ENCODE measurements at places on chromosomes 5 and 9.

- DNase-seq: no peak
These were observed 37.0 kb downstream of the SLC38A9 start for GRCh38 chr5:55675119-55675518.

- DNase-seq: no peak
These were observed 329.6 kb downstream of the SLCO4C1 start for GRCh38 chr5:101966476-101966875.

DNA sequence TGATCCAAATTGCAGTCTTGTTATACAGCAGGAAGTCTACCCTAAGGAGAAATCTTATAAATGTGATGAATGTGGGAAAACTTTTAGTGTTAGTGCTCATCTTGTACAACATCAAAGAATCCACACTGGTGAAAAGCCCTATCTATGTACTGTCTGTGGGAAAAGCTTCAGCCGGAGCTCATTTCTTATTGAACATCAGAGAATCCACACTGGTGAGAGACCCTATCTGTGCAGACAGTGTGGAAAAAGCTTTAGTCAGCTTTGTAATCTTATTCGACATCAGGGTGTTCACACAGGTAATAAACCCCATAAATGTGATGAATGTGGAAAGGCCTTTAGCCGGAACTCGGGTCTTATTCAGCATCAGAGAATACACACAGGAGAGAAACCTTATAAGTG is 10.4 kb downstream of the ZNF189 start:
- DNase-seq: no peak

GRCh38 chr5:132381614-132382013 is 12.1 kb downstream of the SLC22A5 start:
- no peak for DNase-seq

GRCh38 chr5:76583163-76584047 is 39.8 kb downstream of the F2RL2 start:
- DNase-seq: no peak

GRCh38 chr5:83711982-83712601 is 8.6 kb downstream of the HAPLN1 start:
- DNase-seq: no peak

GRCh38 chr5:139439013-139439903 is at the start of gene DNAJC18:
TSS of gene DNAJC18 (minus strand) at chr5:139439525. CDS start at chr5:139439445, 80 bp downstream.
- DNase-seq: peak; percentile 77

DNA sequence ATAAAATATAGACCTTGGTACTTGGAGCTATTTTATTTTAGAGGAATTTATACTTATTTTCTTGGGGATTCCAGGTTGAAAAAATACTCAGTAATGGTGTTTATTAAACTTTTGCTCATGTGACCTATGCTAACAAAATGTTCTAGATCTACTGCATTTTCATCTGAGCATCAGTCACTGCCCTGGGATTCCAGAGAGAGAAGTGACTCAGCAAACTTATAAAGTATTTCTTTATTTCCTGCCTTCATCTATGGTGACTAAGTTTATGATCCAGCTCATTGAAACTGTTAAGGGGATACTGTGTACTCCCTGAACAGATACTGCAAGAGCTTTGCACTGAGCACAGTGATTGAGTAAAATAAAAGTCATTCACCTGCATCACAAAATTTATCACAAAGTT is 298.5 kb upstream of the CDH18 start:
- peak; percentile 73 for DNase-seq

DNA sequence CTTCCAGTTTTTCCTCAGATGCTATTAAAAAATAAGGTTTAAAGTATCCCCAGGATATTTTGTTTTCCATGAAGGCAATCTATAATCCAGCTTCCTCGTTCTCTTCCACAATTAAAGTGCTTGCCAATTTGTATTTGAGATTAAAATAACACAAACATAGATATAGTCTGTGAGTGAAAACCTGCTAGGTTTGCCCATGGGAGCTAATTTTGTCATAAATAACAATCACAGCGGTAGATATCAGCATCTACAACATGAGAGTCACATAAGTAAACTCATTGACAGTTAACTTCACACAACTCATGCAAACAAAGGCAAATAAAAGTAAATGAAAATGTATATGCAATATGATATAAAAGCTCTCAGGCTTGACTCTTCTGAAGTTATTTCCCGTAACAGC is 29.2 kb upstream of the RASGRF2 start:
- DNase-seq: no peak

DNA sequence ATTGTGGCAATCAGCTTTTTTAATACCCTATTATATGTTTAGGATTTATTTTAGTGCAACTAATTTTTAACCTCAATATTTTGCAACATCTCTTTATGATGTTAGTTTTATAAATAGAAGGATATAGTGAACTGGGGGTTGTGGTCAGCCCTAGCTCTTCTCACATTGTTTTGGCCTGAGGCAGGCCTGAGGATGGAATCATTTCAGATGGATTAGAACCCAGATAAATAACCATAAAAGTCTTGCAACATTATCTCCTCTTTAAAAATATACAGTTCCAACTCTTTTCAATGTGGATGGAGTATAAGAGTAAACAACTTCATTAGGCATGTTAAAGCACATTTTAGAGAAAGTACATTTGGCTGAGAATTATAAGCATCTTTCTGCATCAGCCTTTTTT is 522.7 kb downstream of the NR2F1-AS1 start:
- DNase-seq: peak; percentile 58

- DNase-seq: no peak
These were observed 42.6 kb downstream of the ADAMTS2 start for GRCh38 chr5:179302499-179303185.

GRCh38 chr5:56717253-56717987 is 97.9 kb upstream of the MAP3K1 start:
- no peak for DNase-seq

Measured in NCI-H226 (cell line).